Stimulated activated CD4-positive, alpha-beta T cell treated with anti-CD3 and anti-CD28 coated beads, Interleukin-15, amount 100 ng/mL, for 1 hour (primary cell): ENCODE measurements at places on chromosomes 2 and 18.

DNA sequence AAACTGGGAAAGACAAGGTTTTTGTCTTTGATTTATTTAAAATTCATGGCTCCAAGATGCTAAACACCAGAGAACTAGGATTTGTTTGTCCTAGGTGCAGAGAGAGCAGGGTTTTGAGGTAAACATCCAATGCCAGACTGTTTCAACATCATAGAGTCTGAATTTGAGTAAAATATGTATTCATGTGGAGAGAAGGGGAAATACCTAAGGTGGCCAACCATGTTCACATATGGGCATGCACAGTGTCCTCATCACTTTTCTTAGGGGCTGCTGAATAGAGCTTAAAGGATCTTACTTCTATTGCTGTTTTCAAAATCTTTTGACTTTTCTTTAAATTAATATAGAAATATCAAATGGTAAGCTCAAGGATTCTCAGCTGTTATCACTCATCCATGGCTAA lies 287.0 kb upstream of the CCDC68 start:
- no peak for DNase-seq

DNA sequence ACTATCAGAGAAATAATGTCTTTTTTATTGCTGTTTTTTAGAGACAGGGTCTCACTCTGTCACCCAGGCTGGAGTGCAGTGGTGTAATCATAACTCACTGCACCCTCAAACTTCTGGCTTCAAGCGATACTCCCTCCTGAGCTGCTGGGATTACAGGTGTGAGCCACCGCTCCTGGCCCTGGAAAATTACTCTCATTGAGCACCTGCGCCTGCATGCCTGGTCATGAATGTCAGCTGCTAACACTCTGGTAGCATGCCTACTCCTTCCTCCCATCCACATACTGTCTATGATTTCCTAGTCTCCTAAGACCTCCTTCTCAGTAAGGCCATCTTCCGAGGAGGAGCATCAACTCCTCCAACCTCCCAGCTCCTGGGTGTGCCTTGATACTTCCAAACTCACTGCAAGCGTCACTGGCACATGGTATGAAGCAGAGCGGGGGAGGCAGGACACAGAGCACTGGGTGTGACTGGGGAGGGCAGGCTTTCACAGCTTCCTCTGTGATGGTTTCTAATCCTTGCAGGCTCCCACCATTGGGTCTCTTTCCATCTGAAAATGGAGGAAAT lies 1.6 kb upstream of the MAP2 start:
- DNase-seq = no peak

DNA sequence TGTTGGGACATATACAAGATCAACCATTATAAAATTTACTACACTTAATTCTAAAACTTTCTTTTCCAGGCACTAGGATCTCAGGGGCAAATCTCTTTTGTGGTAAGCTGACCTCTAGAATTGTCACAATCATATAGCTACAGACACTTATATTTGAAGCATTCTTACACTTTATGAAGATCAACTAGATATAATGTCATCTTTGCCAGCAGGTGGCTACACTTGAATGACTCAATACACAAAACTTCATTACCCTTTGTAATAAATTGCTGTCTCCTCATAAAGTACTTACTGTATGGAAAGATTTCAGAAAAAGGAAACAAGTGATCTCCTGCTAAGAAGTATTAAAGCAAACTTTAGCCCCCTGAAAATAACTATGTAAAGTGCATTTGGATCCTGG lies 77.8 kb downstream of the RDH14 start:
- DNase-seq = no peak

- DNase-seq = no peak
Observed at GRCh38 chr18:37508207-37508606, 57.4 kb downstream of the CELF4 start.

DNA sequence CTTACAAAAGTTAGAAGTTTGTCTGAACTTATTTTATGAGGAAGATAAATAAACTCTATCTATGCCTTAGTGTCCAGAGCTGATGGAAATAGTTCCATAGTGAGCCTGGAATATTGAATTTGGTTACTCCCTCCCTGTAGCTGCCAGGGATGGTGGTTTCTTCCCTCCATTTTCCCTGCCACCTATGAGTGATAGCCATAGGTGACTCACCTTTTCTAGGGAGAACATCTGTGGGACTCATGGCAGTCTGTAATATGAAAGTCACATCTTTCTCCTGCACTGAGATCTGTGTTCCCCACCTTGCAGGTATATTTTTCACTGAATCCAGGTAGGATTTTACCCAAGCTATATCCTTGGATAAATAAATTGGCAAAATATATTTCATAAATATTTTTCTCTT lies 148.8 kb downstream of the TPGS2 start:
- no peak for DNase-seq

- no peak for DNase-seq
Observed at GRCh38 chr2:240258685-240259084, 118.2 kb upstream of the OTOS start.

- DNase-seq = no peak
Observed at GRCh38 chr2:12720278-12720620, 3.5 kb downstream of the TRIB2 start.

GRCh38 chr2:26435106-26435505 lies 33.4 kb downstream of the DRC1 start:
- no peak for DNase-seq

- DNase-seq = no peak
Observed at GRCh38 chr18:23881778-23882177, 132.8 kb upstream of the TTC39C start.

DNA sequence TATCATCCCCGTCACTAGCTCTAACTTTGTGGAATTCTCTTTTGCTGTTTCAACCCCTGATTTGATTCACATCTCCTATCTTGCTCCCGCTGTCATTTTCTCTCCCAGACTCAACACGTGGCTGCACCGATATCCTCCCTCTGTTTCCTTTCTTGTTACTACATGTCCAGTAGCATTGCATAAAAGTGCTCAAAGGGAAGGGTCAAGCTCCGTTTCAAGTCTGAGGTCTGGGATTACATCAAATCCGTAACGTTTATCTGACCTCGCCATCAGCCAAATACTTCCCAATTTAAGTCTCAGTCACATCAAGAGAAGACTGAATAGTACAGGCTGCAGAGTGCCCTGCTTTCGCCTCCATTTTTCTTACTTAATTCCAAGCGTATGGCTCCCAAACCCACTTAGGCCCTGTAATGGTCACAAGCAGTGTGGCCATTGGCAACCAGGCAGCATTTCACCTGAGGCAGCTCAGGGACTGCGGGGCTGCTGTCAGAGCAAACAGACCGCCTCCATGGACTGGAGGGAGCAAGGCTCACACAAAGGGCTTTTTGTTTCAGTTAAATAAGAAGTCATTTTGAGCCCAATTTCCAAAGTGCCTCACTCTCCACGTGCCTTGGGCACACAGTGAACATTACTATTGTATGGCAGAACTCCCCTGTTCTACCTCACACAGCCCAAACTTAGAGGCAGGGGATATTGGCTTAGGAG lies 217.8 kb downstream of the BCL11A start:
- no peak for DNase-seq

GRCh38 chr2:189669913-189670312 lies 4.6 kb upstream of the ANKAR start:
- no peak for DNase-seq

DNA sequence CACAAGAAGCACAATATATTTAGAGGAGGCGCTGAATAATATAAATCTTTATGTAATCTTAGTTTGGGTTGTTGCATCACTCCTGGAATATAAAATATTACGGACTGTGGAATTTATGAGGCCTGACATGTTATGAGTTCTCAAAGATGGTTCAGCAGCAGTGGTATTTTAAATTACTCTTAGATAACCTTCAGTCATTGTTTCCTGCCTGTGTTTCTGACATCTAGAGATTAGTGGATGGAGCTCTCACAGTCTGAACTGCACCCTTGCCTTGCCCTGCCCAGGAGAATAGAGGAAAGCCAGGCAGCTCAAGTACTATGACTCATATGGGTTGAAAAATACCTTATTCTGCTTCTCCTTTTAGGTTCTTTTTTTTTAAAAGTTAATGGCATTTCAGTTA lies 70.0 kb downstream of the ACSL3 start:
- DNase-seq = no peak

DNA sequence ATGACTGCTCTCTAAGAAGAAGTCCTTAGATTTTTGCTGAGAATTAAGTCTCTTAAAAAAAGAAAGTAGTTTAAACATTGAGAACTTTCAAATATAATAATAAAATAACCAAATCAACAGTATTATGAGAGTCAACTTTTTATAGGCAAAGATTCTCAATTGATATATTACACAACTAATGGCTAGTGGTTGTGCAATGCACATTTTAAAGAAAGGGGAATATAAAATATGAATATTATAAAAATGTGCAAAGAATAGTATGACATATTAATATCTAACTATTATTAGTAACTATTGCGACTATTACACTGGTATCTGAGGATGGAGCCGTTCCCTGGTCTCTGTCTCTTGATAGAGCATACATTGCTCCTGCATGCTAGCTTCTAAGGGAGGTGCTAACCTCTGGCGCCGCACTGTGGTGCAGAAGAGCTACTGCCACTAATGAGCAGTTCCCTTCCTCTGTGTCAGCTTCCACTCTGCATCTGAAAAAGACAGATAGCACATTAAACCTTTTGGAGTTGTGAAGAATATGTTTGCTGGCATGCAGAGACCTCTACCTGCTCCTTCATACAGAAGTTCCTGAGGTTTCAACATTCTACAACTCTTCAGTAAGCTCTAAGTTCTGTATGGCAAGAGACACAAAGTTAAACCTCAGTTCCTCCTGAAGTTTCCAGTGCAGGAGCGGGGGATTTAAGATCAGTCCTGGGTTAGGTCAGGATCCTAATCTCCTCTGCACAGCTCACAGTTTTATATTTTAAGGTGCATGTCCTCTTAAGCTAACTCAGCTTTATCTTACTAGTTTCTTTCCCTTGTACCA lies 3.5 kb upstream of the SLC9A2 start:
- DNase-seq = no peak

DNA sequence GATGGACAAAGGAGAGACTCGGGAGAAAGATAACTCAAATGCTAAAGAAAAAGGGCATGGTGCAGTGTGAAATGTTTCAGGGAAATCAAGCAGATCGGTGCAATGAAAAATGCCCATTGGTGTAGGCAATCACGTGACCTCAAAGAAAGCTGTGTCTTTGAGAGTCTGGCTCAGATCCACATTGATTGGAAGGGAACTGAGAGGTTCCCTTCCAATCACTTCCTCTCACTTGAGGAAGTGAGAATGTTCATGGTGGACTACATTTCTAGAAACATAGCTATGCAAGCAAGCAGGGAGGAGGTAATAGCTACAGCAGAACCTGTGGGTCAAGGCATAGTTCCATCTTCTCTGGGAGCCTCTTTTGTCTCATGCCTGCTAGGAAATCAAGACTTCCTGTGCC lies 187.4 kb downstream of the LPIN1 start:
- DNase-seq = no peak

DNA sequence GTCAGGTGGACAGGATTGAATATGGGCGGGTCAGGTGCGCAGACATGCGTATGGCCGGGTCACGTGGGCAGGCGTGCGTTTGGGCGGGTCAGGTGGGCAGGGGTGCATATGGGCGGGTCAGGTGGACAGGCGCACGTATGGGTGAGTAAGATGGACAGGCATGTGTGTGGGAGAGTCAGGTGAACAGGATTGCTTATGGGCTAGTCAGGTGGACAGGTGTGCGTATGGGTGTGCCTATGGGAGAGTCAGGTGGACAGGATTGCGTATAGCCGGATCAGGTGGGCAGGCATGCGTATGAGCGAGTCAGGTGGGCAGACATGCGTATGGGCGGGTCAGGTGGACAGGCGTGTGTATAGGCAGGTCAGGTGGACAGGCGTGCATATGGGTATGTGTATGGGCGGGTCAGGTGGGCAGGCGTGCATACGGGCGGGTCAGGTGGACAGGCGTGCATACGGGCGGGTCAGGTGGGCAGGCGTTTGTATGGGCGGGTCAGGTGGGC lies 30.3 kb upstream of the KLF11 start:
- no peak for DNase-seq

DNA sequence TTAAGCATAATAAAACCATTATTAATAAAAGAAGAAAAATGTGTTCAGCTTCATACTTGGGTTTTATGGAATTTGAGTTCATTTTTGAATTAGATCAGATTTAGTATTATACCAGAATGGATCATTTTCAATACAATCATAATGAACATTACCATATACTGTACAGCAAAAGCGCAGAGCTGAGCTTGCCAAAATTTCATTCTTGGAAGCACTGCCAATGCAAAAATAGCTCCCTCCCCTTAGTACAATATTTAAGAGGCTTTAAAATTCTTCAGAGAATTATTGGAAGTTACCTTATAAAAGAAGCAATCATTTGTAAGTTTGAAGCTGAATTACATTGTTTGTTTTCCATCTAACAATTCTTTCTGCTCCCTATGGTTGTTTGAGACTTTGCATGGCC lies 938.1 kb upstream of the SLC39A10 start:
- DNase-seq = no peak

DNA sequence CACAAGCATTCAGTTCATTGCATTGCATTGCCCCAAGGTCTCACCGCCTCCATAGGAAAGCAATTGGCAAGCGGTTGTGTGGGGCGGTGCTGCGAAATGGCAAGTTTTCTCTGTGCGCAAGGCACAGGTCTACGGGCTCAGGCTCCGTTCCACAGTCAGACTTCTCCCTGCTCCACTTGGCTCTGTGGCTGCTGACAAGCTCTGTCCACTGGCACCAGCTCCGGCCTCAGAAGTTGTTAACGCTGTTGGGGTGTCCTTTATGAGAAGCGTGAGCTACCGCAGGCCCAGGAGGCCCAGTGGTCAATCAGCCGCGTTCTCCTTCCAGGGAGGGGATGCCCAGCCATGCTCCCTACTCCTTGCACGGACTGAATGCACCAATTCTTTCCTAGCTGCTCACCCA lies 87.0 kb upstream of the GATA6 start:
- no peak for DNase-seq

GRCh38 chr2:130342533-130343275 lies at the start of gene IMP4:
IMP4 (plus strand) TSS chr2:130342897; CDS start chr2:130342933, 36 bp downstream.
- DNase-seq = peak; percentile 80
